Lower lobe of right lung (tissue), 2 donors: ENCODE measurements at places on chromosomes 7 and 10. TPM values are rescaled to one million over a fixed set of nuclear protein-coding genes. Genes with fewer than 3 reads are reported as not detected.

Gene EMX2
- not detected for total RNA-seq

Gene EN2
- not detected for total RNA-seq

Gene BLNK
- 11.2 TPM for total RNA-seq

- H3K27ac ChIP-seq = no peak overlapping the region
- no peaks in the 10 kb centered on the region for H3K27me3 ChIP-seq
- peaks cover 24% of the 10 kb centered on the region for H3K4me1 ChIP-seq
- no peaks in the 10 kb centered on the region for H3K36me3 ChIP-seq
Measured at GRCh38 chr10:16984242-16984641, 145.4 kb downstream of the CUBN start.
